NCI-H1694 (cell line): ENCODE measurements at places on chromosomes 2 and 18.

GRCh38 chr2:30666266-30666874, 140.9 kb downstream of the CAPN13 start:
- no peak for DNase-seq

- DNase-seq: no peak
Observed at GRCh38 chr2:73075477-73076373, 4.2 kb upstream of the SFXN5 start.

DNA sequence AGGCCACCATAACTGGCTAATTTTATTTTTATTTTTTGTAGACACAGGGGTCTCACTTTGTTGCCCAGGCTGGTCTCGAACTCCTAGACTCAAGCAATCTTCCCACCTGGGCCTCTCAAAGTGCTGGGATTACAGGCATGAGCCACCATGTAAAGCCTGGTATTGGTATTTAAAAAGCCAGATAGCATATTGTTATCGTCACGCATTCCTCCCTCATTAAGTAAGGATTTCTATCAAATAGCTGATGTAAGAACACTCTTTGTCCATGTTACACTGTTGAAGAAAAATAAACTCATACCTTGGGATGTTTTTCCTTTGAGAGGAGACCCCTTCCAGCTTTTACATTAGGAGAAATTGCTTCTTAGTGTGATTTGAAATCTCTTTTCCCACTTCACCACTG, 39.2 kb upstream of the DARS1 start:
- DNase-seq: no peak

GRCh38 chr2:237184919-237185552, 99.3 kb downstream of the COPS8 start:
- DNase-seq: no peak

DNA sequence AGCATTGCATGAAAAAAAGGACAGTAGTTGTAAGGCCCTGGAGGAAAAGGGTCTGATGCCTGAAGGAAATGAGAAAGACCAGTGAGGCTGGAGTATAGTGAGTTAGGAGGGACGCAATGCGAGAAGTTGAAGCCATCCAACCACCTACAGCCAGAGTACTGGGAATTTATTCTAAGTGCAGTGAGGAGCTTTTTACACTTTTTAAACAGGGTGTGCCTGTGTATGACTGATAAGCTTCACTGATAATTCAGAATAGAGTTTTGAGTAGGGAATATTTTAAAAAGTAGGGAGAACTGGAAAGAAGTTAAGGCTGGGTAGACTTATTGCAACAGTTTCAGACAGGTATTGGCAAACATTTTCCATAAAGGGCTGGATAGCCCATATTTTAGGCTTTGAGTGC, 35.9 kb upstream of the CCDC85A start:
- no peak for DNase-seq

GRCh38 chr2:135931776-135932443, 53.5 kb downstream of the DARS1 start:
- DNase-seq: no peak

DNA sequence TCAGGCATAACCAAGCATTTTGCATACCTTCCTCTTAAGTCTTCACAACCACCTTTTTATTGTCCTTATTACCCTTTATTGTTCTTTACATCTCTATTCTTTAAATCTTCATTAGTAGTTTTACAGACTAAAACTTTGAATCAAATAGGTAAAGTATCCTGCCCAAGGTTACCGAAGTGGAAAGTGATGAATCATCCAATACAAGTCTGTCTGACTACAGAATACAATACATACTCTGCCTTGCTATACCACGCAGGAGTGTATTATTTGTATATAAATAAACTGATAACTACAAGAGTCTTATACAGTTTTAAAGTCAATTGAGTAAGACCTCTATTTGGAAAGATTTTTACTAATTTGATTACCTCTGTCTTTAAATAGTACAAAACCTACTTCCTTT, 196.0 kb downstream of the ZEB2 start:
- no peak for DNase-seq

- no peak for DNase-seq
Observed at GRCh38 chr2:150076281-150076680, 411.2 kb downstream of the RND3 start.

GRCh38 chr2:96965781-96966514, 20.4 kb downstream of the FAM178B start:
- DNase-seq: no peak

DNA sequence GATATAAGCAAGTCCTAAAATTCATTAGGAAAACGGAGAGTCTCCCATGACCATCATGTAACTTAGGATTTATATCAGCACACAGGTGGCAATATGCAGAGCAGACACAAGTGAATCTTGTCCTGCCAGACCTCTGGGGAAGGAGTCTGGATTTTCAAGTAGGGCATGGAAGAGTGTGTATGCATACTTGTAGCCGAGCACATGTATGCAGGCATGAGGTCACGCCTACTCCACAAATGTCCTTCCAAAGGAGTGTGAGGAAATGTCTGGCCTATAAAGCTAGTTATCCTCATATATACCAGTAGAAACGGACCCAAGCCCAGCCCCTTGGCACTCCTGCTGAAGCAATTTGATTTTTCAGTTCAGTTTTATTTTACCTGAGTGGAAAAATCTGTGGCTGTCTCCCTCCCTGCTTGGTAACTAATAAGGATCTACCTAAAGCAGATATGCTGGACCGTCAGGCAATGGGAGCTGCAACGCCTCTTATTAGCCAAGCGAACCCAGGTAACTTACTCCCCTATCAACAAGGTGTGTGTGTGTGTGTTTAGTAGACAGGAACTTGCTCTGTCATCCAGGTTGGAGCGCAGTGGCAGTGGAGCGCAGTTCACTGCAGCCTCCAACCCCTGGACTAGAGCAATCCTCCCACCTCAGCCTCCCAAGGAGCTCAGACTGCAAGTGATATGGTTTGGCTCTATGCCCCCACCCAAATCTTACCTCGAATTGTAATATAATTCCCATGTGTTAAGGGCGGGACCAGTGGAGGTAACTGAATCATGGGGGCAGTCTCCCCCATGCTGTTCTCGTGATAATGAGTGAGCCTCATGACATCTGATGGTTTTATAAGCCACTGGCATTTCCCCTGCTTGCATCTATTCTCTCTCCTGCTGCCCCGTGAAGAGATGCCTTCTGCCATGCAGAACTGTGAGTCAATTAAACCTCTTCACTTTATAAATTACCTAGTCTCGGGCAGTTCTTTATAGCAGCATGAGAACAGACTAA, 2.8 kb downstream of the STAT1 start:
- DNase-seq: no peak

GRCh38 chr2:64283641-64284361, 139.6 kb upstream of the PELI1 start:
- DNase-seq: no peak

DNA sequence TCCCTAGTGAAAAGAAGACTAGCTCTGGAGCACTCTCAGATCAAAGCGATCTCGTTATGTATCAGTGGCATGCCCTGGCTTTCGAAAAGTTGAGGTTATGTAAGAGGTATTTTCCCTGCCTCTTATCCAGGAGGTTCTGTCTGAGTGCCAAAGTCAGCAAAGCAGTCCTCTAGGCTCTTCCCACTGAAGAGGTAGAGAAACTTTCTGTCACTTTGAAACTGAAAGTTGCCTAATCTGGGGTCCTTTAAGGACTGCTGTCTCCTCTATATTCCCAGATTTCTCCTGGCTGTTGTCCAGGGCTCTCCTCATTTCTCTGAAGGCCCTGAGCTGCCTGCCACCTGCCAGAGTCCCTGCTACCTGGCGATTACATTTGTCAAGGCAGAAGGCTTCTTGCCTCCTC, 96.3 kb downstream of the B3GNT2 start:
- DNase-seq: no peak

DNA sequence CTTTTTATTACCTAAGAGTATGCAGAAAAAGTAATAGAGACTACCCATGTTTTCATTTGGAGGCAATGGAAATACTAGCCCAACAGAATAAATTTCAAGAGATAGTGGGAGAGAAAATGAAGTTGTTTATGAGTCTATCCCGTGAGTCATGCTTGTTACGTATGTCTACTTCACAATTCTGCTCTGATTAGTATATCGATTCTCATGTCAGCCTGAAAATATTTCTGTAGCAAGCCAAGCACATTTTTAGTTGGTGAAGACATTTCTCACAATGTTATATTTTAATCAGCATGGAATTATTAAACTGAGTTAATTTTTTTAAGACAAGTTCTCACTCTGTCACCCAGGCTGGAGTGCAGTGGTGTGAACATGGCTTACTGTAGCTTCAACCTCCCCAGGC, 346.1 kb downstream of the RPRM start:
- no peak for DNase-seq

DNA sequence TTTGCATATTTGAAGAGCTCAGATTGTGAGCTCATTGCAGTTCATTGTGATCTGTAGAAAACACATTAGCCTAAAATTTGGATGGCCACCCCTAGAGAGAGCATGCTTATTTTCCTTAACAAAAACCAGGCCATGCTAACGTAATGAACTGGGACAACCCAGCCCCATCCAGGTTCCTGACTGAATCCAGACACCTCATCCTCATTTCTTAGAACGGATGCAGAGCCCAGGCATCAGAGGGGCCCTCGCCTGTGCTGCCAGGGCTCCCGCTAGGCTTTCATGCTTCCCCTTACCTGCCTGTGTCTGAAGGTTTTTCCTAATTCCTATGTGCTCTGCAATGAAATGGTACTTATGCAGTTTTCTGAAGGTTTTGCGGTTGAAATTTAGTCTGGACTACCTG, 171.1 kb downstream of the CCDC102B start:
- DNase-seq: no peak

DNA sequence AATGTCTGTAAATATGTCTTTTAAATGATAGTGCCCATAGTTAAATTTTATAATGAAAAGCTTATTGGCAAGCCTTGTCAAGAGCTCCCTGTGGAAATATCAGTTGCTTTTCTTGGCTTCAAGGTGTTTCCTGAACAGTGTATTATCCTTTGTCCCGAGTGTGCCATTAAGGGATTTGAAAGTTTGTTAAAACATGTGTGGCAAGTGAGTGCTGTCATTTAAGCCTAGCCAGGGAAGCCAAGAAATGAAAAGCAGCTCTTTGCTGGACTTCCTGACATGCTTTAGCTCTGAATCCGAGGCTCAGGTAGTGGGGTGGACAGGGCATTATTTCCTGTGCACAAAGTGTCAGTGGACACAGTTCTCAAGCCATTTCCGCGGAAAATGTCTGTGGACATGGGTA, 111.5 kb downstream of the DIS3L2 start:
- no peak for DNase-seq

DNA sequence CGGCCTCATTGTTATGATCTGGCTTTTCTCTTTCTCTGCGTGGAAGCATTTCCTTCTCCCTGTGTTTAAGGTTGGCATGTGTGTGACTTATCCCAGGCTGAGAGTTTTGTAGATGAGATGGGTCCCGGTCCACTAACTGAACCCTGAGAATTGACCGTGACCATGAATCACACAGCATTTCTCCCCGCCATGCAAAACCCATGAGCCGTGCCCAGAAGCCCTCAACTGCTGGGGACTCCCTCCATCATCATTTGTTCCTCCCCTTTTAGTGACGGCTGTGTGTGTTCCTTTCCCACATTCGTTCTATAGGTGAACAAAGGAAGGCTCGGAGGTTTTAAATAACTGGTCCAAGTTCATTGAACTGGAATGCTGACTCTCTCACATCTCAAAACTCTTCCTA, 30.1 kb upstream of the TXNDC2 start:
- DNase-seq: no peak

DNA sequence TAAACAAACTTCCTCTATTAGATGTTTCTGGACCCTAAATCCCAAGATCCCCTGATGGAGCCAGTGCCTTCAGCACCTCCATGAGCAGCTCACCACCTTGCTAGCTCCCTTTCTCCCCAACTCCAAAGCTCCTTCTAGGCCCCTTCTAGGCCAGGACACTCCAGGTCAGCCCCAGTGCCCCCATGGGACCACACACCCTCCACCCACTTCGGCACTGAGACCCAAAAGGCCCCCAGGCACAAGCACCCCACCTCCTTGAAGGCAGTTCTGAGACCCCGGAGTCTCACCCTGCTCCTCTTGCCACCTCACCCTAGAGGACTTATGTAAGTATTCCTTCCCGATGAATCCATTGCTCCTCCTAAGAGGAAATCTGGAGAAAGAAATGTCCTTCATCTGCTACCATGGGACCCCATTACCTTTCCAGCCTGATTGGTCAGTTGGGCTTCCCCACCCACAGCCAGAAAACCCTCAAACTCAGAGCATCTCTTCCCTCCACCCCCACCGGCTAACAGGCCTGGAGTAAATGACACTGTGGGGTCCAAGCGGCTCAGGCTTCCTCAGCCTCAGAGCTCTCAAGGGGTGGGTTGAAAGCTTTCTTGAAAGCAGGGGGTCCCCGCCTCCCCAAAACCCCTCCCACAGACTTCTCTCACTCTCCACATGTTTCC, 9.8 kb upstream of the ARMC9 start:
- no peak for DNase-seq
